ENCODE measurements at places on chromosomes 2 and 18. TPM values are rescaled to one million over a fixed set of nuclear protein-coding genes. Genes with fewer than 3 reads are reported as not detected.

- no peak for DNase-seq
These were observed 29.0 kb downstream of the FMNL2 start for GRCh38 chr2:152363936-152364335.

GRCh38 chr2:196407675-196408264, 231.7 kb upstream of the CCDC150 start:
- DNase-seq = no peak

SH2D6 gene
- total RNA-seq = not detected

GRCh38 chr2:210267698-210268097, 42.5 kb upstream of the ACADL start:
- no peak for DNase-seq

- no peak for DNase-seq
These were observed 25.3 kb downstream of the CRIM1 start for GRCh38 chr2:36380624-36381481.

SLC23A3 gene
- 2.0 TPM for total RNA-seq
